Cortex of kidney (tissue), 1 donor: ENCODE measurements at places on chromosomes 6 and 20.

DNA sequence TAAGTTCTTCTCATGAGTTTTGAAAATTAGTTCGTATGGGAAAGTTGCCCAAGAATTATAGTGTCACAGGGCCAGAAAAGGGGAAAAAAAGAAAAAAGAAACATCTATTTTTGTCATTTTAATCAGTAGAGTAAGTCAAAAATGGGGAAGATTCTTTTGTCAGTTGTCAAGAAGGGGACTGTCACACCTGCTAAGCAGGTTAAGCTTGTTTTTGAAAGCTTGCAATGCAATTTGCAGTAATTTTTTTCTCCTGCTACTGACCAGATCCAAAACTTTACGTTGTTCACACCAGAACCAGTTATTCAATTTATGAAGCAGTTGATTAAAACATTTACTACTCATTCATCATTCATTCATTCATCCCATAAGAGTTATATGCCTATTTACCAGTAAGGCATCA is 171.4 kb downstream of the SOX4 start:
- no peak for DNase-seq

DNA sequence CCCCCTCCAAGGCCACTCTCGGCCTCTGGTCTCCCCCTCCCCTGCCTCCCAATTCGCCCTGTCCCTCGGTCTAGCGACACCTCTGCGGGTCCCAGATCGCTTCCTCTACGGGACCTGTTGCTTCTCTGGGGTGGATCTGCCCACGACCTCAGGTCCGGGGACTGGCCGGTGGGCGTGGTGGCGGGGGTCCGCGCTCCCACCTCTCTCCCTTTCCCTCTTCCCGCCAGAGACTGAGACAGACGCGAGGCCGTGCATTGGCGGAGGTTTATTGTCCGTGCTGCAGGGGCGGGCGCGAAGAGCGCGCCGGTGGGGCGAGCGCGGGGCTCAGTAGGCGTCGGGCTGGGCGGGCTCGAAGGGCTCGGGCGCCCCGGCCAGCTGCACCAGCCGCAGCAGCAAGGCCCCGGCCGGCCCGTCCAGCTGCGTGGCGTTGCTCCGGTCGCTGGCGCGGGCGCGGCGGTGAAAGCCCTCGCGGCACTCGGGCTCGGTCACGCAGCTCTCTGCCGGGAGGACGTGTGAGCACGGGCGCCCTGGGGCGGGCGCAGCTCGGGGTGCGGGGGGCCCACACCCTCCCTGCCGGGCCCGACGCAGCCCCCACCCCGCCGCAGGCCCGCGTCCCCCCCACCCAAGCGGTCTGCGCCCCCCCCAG is 2.1 kb downstream of the AVP start:
- DNase-seq = no peak

DNA sequence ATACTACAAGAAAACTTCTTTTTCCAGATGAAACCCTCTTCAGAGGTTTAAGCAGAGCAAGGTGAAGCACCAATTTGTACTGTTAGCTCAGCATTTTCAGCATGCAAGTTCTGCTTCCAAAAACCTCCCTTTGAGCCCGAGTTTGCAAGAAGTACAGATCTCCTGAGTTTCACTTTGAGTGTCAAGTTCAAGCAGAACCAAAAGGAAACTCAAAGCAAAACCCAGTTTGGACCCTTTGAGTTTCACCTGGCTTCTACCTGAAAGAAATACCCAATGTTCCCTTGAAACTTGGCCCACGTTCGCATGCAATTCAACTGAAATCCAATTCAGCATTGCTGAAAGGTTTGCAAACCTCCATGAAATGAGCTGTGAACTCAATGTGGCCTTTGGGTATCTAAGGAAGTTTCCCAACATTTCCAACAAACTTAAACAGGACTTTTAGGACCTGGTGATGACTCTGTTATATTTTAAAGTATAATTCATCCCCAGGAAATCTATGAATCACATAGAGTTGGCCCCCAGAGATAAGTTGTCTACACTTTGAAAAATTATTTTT is 62.9 kb upstream of the HBS1L start:
- DNase-seq = no peak

DNA sequence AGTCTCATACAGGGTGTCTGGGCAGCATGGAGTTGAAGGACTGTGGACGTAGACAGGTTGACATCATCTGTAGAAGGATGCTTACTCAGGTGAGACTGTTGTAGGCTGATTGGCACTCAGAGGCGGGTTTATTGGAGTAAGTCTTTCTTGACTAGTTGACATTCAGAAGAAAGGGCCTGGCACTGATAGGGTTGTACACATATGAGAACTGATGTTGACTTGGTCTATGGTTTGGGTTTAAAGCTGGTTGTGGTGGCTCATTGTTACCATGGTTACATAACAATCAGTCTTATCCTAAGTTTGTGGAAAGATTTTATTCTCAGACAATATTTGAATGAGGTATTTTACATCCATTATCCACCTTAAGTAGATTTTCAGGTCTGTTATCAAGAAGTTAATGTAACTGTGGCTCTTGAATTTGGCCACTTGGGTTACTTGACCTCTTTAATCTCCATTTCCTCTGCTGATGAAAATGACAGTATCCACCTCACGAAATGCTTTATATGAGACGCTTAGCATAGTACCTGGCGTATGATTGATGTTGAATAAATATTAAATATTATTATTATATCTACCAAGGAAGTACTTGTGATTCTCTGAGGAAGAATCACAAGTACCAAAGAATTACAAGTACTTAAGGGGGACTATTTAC is 109.3 kb downstream of the DNAH8 start:
- no peak for DNase-seq

GRCh38 chr20:33689973-33690372 is 3.8 kb upstream of the E2F1 start:
- no peak for DNase-seq

- DNase-seq = no peak
Measured at GRCh38 chr20:6515261-6515660, 252.2 kb upstream of the BMP2 start.

- no peak for DNase-seq
Measured at GRCh38 chr20:63381781-63382431, 20.8 kb upstream of the CHRNA4 start.

DNA sequence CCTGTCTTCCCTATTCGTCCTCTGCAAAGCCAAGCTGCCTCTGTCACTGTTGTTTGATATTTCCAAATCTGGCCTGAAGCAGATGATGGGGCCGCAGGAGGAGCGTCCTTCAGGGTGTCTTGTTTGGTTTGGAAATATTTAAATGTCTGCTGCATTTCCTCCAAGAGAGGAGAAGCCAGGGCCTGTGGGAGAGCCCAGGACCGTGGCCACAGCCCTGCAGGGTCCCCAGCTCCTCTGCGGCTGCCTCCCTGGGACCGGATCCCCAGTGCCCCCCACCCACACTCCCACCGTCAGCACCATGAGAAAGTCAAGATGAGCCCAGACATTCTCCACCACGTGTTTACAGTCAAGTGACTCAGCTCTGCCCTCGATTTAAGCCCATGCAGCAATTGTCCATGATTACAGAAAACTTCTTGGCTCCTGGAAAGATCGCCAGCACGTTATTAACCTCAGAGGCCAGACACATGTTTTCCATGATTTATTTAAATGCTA is 18.2 kb downstream of the FOXF2 start:
- DNase-seq = no peak

GRCh38 chr6:132122871-132123270 is 171.7 kb upstream of the CCN2 start:
- DNase-seq = no peak

DNA sequence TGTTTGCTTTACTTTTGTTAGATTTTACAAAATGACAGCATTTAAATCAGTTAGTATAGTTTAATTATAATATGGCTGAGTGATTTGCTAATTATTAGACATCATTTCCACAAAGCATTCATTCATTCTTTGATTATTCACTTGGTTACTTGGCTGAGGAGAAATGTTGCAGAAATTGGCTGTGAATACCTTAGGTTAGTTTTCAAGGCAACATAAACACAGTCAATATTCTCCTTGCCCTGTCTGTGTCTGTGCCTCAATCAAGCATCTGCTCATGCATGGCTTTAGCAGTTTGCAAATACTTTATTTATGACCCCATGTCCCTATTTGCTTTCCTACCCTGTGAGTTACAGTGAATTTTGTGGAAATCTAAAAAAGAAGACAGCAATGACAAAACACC is 718.3 kb downstream of the EPM2A start:
- no peak for DNase-seq
